HTR-8/SVneo (cell line): ENCODE measurements at places on chromosomes 11 and 22.

DNA sequence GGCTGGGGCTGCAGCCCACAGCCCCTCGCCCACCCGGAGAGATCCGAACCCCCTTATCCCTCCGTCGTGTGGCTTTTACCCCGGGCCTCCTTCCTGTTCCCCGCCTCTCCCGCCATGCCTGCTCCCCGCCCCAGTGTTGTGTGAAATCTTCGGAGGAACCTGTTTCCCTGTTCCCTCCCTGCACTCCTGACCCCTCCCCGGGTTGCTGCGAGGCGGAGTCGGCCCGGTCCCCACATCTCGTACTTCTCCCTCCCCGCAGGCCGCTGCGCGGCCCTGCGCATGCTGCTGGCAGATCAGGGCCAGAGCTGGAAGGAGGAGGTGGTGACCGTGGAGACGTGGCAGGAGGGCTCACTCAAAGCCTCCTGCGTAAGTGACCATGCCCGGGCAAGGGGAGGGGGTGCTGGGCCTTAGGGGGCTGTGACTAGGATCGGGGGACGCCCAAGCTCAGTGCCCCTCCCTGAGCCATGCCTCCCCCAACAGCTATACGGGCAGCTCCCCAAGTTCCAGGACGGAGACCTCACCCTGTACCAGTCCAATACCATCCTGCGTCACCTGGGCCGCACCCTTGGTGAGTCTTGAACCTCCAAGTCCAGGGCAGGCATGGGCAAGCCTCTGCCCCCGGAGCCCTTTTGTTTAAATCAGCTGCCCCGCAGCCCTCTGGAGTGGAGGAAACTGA, 731 bp downstream of the GSTP1 start:
- no peak for DNase-seq

GRCh38 chr11:130508913-130509312, 60.5 kb downstream of the ADAMTS15 start:
- no peak for DNase-seq

DNA sequence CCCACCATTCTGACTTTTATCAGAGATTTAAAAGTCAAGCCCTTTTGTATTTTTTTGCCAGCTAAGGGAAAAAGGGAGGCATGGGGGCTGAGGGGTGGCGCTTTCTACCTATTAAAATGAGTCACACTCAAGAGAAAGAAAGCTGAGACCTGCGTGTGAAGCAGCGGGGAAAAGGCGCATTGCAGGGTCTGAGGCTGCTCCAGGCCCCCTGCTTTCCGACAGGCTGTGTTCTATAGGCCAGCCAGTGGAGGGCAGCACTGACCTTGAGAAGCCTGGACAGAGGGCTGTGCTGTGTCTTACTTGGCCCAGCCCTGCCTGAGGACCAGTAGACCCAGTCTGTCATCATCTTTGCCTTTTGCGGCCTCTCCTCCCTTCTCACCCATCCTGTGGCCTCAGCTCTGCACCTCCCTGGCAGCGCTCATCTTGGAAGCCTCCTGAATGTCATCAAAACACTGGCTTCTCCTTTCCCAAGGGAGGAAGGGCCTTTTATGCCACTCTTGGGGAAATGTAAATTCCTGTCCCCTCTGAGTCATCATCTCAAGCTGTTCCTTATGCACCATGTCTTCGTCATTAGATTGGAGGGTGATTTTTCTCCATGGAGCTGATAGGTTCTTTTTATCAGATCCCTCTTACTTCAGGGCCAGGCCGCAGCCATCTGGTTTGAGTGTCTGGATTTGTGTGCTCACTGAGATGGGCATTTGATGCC, 12.6 kb upstream of the MAPK8IP1 start:
- DNase-seq = peak; percentile 87

GRCh38 chr11:62493801-62494200, 52.8 kb downstream of the AHNAK start:
- DNase-seq = no peak

DNA sequence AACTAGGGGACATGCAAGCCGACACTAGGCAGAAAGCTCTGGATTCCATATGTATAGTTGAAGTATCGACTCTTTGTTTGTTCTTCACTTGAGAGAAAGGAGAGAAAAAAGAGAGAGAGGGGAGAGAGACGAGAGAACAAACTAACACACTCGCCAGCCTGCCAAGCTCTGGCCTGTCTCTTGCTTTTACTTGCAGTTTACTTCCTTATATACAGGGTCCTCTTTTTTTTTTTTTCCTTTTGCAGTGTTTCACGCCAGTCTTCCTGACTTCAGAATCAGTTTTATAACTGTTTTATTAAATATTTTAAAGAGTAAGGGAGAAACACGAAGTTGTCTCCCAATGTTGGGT, 19.9 kb downstream of the TEAD1 start:
- DNase-seq = no peak

DNA sequence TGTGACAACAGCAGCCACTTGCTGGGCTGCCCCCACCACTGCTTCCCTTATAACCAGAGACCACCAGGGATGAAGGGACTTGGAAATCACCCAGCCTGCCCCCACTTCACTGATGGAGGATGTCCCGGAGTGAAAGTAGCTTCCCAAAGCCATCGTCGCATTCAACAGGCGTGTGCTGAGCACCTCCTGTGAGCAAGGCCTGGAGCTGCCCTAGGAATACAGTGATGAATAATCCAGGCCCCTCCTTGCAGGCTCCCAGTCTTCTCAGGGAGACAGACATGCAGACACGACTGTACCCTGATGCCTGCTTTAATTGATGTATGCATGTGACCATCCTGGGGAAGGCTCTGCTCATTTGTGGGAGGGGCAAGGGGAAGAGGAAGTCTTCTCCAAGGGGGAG, 22.6 kb downstream of the PTPN5 start:
- DNase-seq = no peak

- no peak for DNase-seq
These were observed 117.8 kb downstream of the GGTLC2 start for GRCh38 chr22:22761963-22762772.

DNA sequence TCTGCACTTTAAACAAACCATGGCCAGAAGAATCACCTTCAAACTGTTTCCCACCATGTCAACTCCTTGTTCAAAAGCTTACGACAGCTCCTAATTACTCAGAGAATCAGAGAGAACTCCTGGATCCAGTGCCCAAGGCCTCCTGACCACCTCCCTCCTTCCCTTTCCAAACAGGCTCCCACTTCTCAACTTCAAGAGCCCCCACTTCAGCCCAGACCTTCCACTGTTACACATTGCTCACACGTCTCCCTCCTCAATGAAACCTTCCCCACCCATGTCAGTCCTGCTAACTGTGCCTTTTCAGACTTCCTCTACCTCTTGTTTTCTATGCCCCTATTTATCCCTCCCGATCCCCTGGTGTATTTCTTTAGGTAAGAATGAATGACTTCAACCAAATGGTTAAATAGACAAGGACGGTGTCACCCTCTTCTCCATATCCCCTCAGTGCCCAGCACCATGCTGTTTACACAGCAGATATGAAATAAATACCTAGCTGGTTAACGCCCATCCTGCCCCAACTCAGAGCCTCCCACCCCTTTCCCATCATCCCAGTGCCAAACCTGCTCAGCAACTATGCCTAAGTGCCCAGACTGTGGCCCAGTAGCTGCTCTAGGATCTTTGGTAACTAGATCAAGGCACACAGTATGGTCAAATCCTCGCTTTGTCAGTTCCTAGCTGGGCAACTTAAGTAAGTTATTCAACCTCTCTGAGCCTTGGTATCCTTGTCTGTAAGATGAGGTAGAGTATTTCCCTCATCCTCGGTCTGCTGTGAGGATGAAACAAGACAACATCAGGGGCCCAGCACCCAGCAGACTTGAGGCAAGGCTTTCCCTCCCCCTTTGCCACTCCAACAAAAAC, 36.8 kb downstream of the PLEKHA7 start:
- no peak for DNase-seq

GRCh38 chr11:126628790-126629621, 273.5 kb downstream of the ST3GAL4 start:
- DNase-seq = no peak

- no peak for DNase-seq
These were observed 314.3 kb downstream of the BRD1 start for GRCh38 chr22:49513358-49513851.

DNA sequence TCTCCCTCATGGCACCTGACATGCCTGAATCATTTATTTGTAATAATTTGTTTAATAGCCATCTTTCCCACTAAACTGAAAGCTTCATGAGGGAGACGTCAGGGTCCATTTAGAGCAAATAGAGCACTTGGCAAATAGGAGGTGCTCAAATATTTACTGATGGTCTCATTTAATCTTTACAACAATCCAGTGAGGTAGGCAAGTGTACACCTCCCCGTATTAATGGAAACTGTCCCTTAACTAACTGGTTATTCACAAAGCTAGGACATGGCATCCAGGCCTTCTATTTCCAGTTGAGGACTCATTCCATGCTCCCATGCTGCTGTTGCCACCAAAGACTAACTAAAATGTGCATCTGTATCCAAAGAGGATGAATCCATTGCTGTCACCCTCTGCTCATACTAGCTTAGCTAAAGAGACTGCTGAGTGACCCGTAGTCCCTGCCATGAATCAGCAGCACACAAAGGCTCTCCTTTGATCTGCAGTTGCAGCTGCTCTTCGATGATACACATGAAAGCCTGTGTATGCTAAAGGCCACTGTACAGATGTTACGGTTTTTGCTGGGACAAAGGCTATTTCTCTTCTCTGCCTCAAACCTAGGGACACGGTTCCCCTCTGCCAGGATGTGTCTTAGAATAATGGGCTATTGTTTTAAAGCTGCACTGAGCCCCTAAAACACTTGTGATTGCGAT, 82.6 kb downstream of the RAB30 start:
- DNase-seq = no peak

DNA sequence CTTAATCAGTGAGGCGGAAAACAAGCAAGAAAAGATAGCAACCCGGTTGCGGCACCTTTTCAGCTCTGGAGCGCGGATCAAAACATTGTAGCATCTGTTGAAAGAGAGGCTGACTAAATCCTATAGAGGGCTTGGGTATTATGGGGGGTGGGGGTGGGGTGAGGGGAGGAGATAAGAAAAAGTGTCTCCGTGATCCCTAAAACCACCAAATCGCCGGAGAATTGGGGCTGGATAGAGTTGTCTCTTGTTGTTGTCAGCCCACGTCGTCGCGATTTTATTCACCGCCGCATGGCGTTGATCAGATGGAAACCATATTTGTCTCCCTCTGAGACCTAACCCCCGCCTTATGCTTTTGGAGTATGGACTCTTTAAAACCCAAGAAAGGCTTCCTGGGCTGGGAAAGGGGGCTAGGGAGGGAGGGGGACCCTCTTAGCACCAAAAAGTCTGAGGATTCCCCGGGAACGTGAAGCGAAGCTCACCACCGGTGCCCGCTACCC, 13.0 kb downstream of the PAX6 start:
- DNase-seq = no peak

DNA sequence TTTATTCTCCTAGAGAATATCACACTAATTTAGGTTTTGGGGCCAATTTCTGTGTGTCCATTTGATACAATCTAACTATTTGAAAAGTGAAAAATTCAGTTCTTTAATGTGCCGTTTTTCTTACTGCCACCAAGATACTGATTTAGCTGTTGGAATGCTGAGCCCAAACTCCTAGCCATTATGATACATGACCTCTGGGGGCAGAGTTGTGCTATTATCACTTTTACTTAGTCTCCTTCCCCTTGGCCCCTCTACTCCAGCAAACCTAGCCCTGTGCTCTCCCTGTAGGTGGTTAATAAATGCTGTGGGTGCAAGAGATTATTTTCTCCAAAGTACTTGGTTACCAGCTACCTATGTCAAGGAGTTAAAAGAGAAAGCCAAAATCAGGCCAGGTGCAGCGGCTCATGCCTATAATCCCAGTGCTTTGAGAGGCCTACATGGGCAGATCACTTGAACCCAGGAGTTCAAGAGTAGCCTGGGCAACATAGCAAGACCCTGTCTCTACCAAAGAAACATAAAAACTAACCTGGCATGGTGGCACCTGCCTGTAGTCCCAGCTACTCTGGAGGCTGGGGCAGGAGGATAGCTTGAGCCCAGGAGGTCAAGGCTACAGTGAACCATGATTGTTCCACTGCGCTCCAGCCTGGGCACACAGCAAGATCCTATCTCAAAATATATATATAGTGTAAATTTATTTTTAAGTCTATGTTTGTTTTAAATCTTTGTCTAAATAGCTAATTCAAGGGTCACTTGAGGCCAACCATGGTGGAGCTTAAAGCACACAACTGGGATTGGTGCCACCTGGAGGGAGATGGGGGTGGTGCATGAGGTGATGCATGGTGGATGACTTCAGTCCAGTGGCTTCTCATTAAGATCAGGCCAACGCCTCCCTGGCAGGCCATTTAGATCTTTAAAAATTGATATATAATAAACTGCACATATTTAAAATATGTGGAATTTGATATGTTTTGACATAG, 193.2 kb upstream of the PLET1 start:
- no peak for DNase-seq

- DNase-seq = no peak
These were observed 82.9 kb downstream of the KCNJ1 start for GRCh38 chr11:128784059-128784804.

GRCh38 chr11:2290351-2290841, 11.3 kb downstream of the C11orf21 start:
- DNase-seq = no peak

DNA sequence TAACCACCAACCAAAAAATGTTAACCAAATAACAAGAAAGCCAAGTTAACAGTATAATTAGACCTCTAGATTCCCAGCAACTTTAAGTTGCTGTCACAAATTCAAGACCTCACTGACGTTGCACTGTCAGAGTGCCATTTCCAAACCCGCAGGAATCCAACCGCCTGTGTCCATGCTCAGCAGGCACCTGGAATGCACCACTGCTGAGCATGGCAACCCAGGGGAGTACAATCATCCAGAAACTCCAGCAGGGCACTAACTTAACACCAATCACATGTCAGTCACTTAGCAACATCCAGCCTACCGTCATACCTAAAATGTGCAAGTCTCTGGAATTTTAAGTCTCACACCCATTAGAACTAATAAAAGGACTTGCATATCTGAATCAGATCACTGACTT, 48.8 kb downstream of the SMCO4 start:
- no peak for DNase-seq

DNA sequence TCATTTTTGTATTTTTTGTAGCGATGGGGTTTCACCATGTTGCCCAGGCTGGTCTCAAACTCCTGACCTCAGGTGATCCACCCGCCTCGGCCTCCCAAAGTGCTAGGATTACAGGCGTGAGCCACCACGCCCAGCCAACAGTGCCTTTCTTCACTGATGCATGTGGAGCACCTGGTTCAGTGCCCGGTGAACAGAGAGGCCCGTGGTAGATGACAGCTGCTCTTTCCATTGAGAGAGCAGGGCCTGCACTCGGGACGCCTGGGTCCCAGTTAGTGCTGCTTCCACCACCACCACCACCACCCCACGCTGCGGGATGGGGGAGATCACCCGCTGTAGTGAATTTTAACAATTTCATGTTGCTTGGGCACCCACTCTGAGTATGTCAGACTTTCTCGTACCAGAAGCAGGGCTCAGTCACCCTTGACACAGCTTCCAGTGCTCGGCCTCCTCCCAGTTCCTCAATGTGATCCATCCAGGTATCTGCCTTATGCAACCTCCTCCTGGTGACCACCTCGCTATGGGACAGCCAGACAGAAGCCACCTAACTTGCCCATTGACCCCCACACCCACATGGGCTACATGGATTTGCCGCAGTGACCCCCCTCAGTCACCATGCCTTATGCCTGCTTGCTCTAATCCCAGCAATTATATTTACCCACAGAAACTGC, 36.6 kb downstream of the ARRB1 start:
- DNase-seq = no peak
